ENCODE measurements at places on chromosomes 5 and 9.

GRCh38 chr9:128072144-128073021 lies 4.4 kb downstream of the SLC25A25 start:
- DNase-seq: peak; percentile 92

- DNase-seq: peak; percentile 53
Observed at GRCh38 chr5:54743997-54744788, 226.6 kb downstream of the SNX18 start.

DNA sequence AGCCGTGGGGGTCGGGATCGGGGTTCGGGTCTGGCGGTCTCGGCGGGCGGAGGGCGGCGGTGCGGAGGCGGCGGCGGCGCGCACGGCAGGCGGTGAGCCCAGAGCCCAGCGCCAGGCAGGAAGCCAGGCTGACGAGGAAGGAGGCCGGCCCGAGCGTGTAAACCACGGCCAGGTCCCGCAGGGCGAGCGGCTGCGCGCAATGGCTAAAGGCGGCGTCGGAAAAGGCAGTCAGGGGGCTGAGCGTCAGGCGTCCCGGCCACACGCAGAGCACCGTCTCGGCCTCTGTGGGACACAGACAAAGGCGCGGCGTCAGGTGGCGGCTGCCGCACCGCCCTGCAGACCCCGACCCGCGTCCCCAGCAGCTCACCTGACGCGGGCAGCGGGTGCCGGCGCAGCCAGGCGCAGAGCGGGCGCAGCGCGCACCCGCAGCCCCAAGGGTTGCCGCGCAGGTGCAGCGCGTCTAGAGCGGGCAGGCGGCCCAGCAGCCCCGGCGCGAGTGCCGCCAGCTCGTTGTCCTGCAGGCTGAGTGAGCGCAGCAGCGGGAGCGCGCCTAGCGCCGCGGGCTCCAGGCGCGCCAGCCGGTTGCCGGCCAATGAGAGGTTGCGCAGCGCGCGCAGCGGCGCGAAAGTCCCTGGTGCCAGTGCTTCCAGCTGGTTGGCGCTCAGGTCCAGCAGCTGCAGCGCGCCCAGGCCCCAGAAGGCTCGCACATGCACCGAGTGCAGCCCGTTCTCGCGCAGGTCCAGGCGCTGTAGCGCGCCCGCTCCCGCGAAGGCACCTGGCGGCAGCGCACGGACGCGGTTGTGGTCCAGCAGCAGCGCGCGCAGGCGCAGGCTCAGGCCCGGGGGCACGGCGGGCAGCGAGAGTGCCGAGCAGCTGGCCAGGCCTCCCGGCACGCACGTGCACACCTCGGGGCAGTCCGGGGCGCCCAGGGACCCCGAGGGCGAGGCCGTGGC lies 671 bp downstream of the LRRC26 start:
- peak; percentile 69 for DNase-seq

DNA sequence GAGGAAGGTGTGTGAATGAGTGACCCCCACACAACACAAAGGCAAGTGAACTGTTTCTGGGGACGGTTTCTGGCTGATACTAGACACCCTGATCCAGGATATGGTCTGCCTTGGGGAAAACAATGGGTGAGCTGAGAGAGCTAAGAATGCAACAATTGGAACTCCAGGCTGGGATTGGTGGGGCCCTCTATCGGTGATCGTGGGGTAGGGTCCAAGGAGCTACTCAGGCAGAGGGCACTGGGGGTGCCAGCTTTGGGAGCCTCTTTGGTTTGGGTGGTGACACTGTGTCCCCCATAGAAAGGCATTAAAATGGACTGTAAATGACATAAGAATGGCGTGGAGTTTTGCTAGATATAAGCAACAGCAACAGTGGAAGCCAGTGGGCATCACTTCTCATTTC lies 439.1 kb downstream of the DMAC1 start:
- DNase-seq: peak; percentile 7

DNA sequence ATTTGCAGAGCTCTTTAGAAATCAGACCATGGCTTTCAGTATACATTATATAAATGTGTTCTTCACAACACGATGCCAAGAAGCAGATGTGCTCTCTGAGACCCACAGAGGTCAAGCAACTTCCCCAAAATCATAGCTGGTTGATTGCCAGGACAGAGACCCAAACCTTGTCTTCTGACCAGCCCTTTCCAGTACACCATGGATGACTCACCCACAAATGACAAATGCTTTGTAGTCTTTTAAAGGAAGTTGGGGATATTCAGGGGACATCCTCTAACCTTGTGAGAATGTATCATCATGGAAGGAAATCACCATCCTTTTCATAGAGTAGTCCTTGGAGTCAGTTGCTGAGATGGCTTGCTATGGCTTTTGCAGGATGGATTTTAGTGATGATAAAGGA lies 30.1 kb downstream of the ZNF462 start:
- DNase-seq: peak; percentile 7

GRCh38 chr9:113499876-113500497 lies 36.5 kb downstream of the RGS3 start:
- no peak for DNase-seq

DNA sequence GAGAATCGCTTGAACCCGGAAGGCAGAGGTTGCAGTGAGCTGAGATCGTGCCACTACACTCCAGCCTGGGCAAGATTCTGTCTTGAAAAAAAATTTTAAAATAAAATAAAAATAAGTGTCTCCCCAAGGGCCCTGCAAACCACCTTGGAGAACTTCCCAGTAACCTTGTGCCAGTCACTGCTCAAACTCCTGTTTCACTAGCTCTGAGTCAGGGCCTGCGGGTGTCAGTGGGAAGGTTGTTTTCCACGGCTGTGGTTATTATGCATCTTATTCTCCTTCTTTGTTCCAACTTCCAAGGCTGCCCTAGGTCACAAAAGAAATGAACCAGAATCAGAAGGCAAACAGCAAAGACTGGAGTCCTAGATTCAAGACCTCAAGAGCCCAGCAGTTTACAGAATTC lies 246.7 kb downstream of the ADAMTSL1 start:
- no peak for DNase-seq

DNA sequence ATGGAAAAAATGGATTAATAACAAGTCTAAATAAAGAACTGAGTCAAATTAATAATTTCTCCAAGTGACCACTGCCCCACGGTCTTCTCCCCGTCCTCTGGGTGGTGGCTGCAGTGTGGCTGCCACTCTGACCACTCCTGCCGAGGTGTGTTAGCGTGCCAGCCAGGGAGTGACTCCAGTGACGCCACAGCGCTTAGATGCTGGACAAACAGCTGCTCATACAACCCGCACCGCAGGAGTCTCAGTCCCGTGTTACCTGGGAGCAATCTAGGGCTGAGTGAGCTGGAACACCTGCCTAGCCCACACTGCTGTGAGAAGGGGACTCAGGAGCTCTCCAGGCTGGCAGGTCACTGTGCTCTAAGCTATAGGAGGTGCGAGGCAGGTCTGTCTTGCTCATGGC lies 10.2 kb downstream of the MAPK9 start:
- DNase-seq: no peak

GRCh38 chr5:121415270-121415669 lies 436.4 kb upstream of the FTMT start:
- no peak for DNase-seq

DNA sequence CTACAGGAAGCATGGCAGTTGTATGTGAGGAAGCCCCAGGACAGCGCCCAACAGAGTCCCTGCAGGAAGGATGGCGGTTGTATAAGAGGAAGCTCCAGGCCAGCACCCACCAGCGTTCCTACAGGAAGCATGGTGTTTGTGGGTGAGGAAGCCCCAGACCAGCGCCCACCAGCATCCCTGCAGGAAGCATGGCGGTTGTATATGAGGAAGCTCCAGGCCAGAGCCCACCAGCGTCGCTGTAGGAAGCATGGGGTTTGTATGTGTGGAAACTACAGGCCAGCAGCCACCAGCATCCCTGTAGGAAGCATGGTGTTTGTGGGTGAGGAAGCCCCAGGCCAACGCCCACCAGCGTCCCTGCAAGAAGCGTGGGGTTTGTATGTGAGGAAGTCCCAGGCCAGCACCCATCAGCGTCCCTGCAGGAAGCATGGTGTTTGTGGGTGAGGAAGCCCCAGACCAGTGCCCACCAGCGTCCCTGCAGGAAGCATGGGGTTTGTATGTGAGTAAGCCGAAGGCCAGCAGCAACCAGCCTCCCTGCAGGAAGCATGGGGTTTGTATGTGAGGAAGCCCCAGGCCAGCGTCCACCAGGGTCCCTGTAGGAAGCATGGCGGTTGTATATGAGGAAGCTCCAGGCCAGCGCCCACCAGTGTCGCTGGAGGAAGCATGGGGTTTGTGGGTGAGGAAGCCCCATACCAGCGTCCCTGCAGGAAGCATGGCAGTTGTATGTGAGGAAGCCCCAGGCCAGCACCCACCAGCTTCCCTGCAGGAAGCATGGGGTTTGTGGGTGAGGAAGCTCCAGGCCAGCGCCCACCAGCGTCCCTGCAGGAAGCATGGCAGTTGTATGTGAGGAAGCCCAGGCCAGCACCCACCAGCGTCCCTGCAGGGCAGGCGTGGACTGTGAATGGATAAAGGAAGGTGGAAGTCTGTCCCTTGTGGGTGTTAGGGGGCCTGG lies 79.0 kb downstream of the DAP start:
- no peak for DNase-seq

DNA sequence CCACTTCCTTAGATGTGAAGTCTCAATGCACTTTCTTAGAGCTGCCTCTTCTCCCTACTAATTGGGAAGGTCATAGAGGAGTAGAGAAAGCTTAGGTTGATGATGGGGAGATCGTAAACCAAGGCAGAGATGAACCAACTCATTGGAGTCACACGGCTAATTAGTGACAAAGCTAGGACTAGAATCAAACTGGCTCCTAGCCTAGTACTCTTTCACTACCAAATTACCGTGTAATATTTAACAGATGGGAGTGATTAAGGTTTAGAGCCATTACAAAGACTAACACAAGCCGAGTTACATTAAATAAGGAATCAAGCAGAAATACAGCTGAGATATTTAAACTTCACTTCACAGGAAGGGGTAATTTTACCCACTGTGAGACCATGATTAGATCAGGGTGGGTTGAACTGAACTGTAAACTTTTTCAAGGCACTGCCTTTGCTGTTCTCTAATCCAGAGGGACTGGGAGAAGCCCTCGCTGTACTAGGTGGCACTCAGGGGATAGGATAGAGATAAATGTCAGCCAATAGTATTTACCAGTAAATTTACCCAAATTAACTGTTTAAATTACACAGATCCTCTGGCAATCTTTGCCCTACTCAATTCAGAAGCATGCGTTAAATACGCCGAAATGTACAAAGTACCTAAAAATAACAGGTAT lies 166.4 kb upstream of the PIK3R1 start:
- no peak for DNase-seq

- no peak for DNase-seq
Observed at GRCh38 chr9:1065130-1065529, 15.0 kb downstream of the DMRT2 start.

DNA sequence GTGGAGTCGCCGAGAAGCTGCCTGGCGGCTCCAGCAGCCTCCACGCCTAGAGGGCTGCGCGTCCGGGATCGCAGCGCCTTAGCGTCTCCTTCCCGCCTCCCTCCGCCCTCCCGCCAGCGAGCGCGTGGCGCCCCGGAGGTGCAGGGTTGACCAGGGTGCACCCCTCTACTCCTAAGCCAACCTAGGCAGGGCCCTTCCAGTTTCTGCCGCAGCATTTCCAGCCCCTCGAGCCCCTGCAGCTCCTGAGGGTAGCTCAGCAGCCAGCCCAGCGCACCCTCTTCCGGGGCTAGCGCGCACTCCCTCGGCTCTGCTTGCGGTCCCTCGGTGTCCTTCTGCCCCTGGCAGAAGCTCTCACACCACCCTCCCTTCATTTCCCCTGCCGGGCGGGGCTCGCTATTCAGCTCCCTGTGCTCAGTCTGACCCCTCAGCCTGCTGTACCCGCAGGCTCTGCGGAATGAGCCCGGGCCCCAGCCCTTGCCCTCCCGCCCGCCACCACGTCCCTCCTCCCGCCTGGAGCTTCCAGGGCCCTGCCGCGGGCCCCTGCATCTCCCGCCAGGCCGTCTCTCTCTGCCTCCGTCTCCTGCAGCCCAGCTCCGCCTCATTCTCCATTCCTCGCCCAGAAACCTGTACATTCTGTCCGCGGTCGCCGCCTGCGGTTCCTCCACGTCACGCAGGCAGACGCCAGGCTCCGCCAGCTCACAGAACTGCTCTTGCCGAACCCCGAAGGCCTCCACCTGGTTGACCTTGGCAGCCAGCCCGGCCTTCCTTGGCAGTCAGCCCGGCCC lies 61.8 kb downstream of the SPATA31C2 start:
- peak; percentile 91 for DNase-seq

- peak; percentile 7 for DNase-seq
Observed at GRCh38 chr5:162096448-162096847, 28.9 kb downstream of the GABRG2 start.

- no peak for DNase-seq
Observed at GRCh38 chr5:112570708-112571444, 151.8 kb upstream of the EPB41L4A start.

GRCh38 chr5:102921341-102922044 lies 166.4 kb downstream of the PAM start:
- DNase-seq: no peak

- no peak for DNase-seq
Observed at GRCh38 chr9:98654247-98654646, 54.5 kb downstream of the GABBR2 start.
